ENCODE measurements at places on chromosomes 7 and 10. TPM values are rescaled to one million over a fixed set of nuclear protein-coding genes. Genes with fewer than 3 reads are reported as not detected.

- no peak for DNase-seq
- H3K27ac ChIP-seq, result peak overlapping the region; percentile 62
- H3K27me3 ChIP-seq, result no peaks in the 10 kb centered on the region
- H3K4me1 ChIP-seq, result peaks cover 27% of the 10 kb centered on the region
Observed at GRCh38 chr10:127013691-127014473, 108.7 kb downstream of the DOCK1 start.

CXCL12 gene
- total RNA-seq, result 28.4 TPM

DNA sequence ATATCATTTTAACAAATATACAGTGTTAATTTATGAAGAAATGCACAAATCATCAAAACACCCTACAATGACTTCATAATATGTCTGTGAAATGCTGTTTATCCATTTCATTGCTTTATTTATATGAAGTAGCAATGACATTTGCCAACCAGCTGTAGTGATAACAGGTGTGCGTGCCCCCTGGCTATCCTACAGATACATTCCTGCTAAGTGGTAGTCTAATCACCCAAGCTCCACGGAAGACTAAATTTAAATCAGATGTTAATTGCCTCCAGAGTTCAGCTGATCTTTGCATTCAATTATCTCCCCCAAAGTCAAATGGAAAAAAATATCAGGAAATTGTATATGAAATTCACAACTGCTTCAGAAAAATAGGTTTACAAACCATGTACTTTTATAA lies 1164.2 kb upstream of the LRRN3 start:
- no peak for DNase-seq
- no peak overlapping the region for H3K27ac ChIP-seq
- H3K27me3 ChIP-seq, result no peaks in the 10 kb centered on the region
- H3K4me3 ChIP-seq, result no peak overlapping the region
- no peaks in the 10 kb centered on the region for H3K36me3 ChIP-seq
- no peaks in the 10 kb centered on the region for H3K4me1 ChIP-seq

DNA sequence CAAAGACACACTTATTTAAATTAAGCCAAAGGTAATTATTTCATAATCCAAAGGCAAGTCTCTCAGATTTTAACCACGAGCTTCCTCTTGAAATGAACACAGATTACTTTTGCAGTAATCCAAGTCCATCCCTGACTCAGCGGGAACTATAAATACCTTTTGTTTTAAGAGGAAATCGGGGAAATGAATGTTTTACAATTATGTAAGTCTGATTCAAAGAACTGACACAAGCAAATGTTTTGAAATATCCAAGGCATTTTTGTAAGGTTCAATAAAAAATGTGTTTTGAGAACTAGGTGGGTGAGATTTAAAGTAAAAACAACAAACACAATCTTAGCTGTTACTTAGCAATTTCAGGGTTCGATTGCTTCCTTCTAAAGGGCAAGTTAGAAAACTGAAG lies 179.8 kb upstream of the ASAH2 start:
- no peaks in the 10 kb centered on the region for H3K36me3 ChIP-seq
- H3K27me3 ChIP-seq, result no peaks in the 10 kb centered on the region
- no peak overlapping the region for H3K27ac ChIP-seq

GRCh38 chr10:14142606-14143250 lies 188.0 kb downstream of the FRMD4A start:
- H3K4me1 ChIP-seq, result no peaks in the 10 kb centered on the region
- H3K36me3 ChIP-seq, result no peaks in the 10 kb centered on the region
- peaks cover 16% of the 10 kb centered on the region for H3K27me3 ChIP-seq
- H3K27ac ChIP-seq, result no peak overlapping the region

Data from esophagus squamous epithelium (tissue), 5 donors.